Neural progenitor cell (in vitro differentiated cells): ENCODE measurements at places on chromosomes 2 and 18.

DNA sequence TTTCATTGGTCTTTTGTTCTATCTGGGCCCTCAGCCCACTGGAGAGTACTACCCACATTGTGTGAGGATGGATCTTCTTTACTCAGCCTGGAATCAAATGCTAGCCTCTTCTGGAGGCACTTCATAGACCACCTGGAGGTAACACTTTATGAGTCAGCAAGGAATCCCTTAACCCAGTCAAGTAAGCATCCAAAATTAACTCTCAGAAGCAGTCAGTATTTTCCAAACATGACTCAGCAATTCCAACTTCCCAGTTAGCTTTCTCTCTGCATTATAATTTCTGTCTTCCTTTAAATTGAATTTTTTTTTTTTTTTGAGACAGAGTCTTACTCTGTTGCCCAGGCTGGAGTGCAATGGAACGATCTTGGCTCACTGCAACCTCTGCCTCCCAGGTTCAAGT lies 142.7 kb downstream of the ACKR3 start:
- no peak overlapping the region for H3K27ac ChIP-seq
- no peaks in the 10 kb centered on the region for H3K36me3 ChIP-seq
- H3K27me3 ChIP-seq, result no peaks in the 10 kb centered on the region

- no peak for DNase-seq
- H3K4me3 ChIP-seq, result no peak overlapping the region
- H3K27ac ChIP-seq, result no peak overlapping the region
- H3K27me3 ChIP-seq, result no peaks in the 10 kb centered on the region
- H3K4me1 ChIP-seq, result no peaks in the 10 kb centered on the region
These were observed 30.4 kb downstream of the LBH start for GRCh38 chr2:30261695-30262211.

GRCh38 chr2:126510356-126510755 lies 145.6 kb upstream of the GYPC start:
- no peaks in the 10 kb centered on the region for H3K36me3 ChIP-seq
- no peaks in the 10 kb centered on the region for H3K27me3 ChIP-seq
- no peak overlapping the region for H3K27ac ChIP-seq
- H3K4me3 ChIP-seq, result no peak overlapping the region
- H3K4me1 ChIP-seq, result peaks cover 12% of the 10 kb centered on the region

GRCh38 chr18:78102135-78102534 lies 852.5 kb downstream of the GALR1 start:
- no peak overlapping the region for H3K27ac ChIP-seq
- H3K27me3 ChIP-seq, result no peaks in the 10 kb centered on the region
- no peaks in the 10 kb centered on the region for H3K36me3 ChIP-seq
- no peaks in the 10 kb centered on the region for H3K4me1 ChIP-seq
